Endothelial cell (in vitro differentiated cells): ENCODE measurements at places on chromosomes 11 and 22.

DNA sequence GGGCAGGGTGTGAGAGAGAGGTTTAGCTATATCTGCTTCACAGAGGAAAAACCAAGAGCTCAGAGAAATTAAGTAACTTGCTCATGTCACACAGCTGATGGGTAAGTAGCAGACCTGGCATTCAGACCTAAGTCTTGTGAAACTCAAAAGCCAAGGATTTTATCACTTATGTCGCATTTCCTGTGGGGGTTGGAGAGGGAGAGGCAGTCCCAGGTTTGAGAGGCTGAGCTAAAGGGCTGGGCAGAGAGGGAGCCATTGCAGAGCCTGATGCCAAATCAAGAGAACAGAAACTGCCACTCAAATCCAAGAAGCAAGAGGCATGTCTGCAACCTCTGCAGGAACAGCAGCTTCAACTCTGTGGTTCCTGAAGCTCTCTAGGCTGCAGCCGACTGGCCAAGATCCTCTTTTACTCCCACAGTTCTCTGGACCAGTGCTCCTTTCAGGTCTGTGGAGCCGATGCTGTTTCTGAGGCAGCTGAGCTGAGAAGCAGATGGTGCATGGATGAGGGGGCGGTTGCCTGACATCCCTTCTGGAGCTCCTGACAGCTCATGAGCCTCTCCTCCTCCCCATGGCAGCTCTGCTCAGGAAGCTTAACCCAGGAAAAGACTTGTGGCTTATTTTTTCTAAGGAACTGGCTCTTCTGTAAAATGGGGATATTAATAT, 47.6 kb upstream of the NAV2 start:
- DNase-seq, result no peak

- no peak for DNase-seq
Observed at GRCh38 chr11:116636341-116636929, 136.4 kb downstream of the BUD13 start.

DNA sequence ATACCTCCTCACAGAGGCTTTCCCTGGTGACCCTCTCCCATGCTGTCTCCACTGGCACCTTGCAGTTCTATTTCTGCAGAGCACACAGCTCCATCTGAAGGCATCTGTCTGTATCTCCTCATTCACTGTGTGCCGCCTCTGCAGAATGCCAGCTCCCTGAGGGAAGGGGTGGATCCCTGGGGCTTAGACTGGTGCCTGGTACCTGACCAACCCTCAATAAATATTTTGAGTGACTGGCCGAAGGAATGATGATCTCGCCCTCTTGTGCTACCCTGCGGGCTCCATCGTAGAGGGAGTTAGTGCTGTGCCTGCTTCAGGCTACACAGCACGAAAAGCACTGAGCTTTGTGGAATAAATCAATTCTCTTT, 1.6 kb downstream of the CBX7 start:
- DNase-seq, result no peak

DNA sequence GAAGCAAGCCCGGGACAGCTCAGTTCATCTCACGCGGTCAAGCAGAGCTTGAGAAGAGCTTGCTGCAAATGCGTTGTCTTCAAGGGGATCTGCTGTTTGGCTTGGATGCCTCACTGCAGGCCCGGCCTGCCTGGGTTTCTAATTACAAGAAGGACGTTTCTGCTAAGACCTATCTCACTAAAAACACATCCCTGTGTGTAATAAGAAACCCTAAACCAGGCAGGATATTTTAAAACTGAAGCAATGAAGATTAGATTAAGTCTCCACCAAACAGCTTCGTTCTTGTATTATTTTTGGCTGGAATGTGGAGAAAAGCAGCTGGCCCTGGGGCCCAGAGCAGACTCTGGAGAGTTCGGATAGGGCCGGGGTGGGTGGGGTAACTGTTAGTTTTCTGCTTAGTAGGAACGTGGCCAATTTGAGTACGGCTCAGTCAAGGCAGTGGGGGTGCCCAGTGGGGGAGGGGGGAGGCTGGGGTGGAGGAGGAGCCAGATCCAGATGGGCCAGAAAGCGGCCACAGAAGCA, 6.0 kb downstream of the PKNOX2 start:
- DNase-seq, result no peak

DNA sequence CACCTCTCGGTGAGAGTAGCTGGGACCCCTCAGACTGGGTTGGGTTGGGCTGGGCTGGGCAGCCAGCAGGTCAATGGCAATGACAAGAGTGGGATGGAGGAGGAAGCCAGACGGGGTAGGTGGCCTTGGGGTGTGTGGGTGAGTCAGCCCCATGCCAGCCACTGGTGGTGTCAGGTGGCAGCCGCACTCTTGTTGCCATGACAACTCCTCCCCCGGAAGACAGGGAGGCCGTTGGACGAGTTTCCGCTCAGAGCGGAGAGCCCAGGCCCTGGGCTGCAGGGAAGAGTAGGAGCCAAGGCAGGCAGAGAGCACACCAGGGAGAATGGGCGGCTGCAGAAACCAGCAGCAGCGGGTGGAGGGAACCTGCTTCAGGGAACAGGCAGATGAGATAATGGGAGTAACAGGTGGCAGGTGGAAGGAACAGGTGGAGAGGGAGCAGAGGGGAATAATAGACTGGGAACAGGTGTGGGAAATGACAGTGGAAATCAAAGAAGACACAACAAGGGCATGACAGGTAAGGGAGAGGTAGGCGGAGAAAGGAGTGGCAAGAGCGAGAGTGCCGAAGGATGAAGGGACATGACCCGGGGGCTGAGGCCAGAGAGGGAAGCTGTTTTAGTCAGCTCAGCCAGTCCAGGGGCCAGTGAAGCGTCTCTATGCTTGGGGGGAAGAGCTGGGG, 8.7 kb downstream of the SPTBN2 start:
- peak; percentile 59 for DNase-seq

DNA sequence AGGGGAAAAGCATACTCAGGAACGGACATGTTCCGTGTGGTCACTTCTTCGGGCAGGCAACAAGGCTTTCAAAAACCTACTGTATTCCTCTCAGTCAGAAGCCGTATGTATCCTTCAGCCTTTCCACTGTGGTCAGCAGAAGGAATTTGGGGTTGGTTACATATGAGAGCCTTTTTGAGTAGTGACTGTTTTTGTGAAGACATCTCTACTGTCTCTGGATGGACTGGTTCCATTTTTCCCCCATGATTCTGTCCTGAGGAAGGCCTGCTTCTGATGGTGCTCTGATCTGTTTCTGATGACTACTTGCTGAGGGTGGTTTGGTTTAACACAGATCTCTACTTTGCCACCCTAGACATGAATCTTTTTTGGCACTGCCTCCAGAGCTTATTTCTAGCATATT, 63.7 kb upstream of the HORMAD2 start:
- DNase-seq, result no peak

GRCh38 chr22:17767233-17768065, 6.8 kb downstream of the BID start:
- no peak for DNase-seq

DNA sequence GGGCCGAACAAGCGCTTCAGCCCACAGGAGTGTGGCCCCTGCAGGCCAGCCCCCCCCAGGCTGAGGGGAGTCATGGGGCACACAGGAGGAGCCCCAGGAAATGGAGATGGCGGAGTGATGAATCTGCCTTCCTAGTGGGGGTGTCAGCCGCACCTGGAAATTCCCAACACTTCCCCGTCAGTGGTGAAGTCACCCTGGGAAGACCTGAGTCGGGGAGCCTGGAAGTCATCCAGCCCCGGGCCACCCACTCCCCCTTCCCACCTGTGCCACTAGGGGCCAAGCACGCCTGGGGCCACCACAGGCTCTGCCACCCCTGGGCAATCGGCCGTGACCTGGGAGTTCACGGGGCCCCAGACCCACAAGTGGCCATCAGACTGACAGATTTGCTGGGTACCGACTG, 12.6 kb downstream of the WNT7B start:
- DNase-seq, result no peak

- no peak for DNase-seq
Observed at GRCh38 chr22:36528341-36528740, 625 bp downstream of the EIF3D start.
